Suprapubic skin (tissue), 4 donors: ENCODE measurements at places on chromosomes 1 and 21.
A peak's percentile ranks its signal among the peaks of the same experiment; 100 is the strongest.

DNA sequence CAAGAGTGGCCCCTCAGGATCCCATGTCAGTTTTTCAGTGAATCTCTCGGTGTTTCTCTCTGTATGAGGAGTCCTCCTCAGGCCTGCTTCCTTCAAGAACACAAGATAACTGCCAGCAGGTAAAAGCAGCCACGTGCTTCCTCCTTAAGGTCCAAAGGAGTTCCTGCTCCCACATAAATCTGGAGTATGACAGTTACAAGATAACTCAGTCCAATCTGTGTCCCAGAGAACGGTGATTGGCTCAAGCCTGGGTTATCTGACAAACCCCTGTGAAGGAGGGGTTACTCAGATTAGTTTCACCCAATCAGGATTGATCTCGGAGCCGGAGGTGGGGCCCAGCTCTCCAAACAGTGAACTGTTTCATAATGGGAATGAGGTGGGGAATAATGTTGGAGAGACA, 5.8 kb upstream of the ANKRD13C start:
- no peak for DNase-seq
- peaks cover 4% of the 10 kb centered on the region for H3K4me1 ChIP-seq
- no peaks in the 10 kb centered on the region for H3K36me3 ChIP-seq
- no peak overlapping the region for H3K27ac ChIP-seq

DNA sequence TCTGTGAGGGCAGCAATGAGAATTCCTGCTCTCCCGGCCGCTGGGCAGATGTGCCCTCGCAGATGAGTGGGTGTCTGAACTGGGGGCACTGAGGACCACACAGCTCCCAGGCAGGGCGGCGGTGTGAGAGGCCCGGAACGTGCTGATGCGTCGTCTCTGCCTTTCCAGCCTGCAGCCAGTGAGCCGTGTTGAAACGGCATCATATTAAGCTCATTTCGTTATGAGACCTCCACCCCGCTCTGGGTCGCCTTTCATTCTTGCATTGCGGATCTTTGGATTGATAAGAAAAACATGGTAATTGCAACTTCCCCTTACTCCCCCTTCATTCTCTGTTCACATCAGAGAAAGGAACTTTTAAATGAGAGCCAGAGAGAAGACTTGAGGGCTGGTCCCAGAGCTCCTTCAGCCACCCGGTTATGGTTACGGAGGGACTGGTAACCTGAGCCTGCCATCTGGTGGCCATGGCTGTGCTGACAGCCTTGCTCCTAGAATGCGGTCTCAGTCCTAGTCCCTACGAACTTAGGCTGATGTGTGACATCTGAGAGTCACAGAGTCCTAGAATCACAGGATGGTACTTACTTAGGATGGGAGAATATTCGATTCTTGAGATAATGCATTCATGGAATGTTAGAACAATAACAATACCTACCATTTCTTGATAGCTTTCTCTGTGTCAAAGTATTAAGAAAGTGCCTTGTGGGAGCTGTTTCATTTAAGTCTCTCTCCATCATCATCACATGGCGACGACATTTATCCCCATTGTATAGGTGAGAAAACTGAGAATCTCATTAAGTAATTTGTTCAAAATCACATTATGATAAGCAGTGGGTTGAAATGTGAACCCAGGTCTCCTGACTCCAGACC, 271.0 kb downstream of the TRABD2B start:
- H3K36me3 ChIP-seq: no peaks in the 10 kb centered on the region
- no peak for DNase-seq
- no peak overlapping the region for H3K27ac ChIP-seq
- peaks cover 21% of the 10 kb centered on the region for H3K4me1 ChIP-seq
- peak overlapping the region; percentile 6 for H3K4me3 ChIP-seq

GRCh38 chr1:61439234-61439633, 285.7 kb downstream of the TM2D1 start:
- peaks cover 19% of the 10 kb centered on the region for H3K4me1 ChIP-seq
- no peak for DNase-seq
- H3K36me3 ChIP-seq: no peaks in the 10 kb centered on the region
- H3K27ac ChIP-seq: no peak overlapping the region
- H3K4me3 ChIP-seq: no peak overlapping the region
- no peaks in the 10 kb centered on the region for H3K27me3 ChIP-seq

DNA sequence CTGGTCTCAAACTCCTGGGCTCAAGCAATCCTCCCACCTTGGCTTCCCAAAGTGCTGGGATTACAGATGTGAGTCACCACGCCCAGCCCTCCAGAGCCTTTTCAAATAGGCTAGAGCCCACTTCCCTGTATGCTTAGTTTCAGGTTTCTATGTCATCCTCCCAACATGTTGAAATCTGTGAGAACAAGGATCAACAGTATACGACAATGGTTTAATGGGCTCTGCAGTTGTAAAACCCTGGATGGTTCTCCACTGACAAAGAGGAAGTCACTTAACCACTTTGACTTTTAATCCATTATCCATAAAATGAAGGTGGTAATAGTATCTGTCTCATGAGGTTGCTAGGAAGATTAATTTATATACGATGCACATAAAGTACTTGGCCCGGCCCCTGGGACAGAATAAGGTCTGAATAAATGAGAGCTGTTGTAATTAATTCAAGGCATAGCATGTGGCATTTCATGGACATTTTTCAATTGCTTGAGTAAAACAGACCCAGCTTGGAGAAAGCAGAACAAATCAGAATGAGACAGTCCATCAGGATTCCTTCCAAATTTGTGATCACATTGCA, 113.9 kb upstream of the ZNF648 start:
- no peaks in the 10 kb centered on the region for H3K27me3 ChIP-seq
- DNase-seq: no peak
- H3K4me1 ChIP-seq: peaks cover 38% of the 10 kb centered on the region
- peak overlapping the region; percentile 85 for H3K27ac ChIP-seq
- no peak overlapping the region for H3K4me3 ChIP-seq
